ENCODE measurements at places on chromosomes 1 and 21. TPM values are rescaled to one million over a fixed set of nuclear protein-coding genes. Genes with fewer than 3 reads are reported as not detected.

The BECN2 gene
- total RNA-seq, result not detected

- DNase-seq, result no peak
Measured at GRCh38 chr21:36021251-36021837, 39.0 kb downstream of the SETD4 start.

DNA sequence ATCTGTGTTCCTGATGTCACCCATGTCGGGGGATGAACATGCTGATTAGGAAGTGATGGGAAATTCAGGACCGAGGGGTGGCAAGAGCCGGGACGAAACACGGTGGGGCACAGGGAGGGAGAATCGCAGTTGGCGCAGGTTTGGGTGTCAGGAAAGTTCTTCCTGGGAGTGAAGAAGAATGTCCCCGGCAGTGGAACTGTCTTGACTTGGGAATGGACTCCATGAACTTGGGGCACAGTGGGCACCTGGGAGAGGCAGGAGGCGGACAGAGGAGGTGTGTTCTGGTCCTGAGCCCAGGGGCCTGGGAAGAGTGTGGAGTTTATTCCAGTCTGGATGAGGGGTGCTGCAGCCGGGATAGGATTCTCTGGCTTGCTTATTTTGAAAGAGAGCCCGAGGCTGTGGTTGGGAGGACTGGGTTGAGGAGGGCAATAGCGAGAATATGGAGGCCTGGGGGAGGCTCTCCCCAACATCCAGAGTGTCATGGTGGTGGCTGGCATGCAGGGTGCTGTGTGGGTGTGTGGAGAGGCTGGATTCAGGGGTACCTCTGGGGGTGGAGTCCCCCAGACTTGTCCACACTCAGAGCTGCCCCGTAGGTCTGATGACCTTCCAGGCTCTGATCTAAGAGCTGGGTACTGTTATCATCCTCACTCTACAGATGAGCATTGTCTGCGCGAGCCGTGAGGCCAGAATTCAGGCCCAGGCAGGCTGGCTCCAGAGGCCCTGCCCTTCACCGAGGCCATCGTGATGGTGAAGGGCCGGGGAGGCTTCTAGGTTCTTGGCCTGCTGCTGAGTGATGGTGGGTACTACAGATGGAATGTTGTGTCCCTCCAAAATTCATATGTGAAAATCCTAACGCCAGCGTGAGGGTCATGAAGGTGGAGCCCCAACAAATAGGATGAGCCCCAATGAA is 274.5 kb upstream of the C1orf174 start:
- no peak for DNase-seq

The ARHGEF11 gene
- total RNA-seq, result 26.4 TPM

The KCNK1 gene
- total RNA-seq, result 1.9 TPM

DNA sequence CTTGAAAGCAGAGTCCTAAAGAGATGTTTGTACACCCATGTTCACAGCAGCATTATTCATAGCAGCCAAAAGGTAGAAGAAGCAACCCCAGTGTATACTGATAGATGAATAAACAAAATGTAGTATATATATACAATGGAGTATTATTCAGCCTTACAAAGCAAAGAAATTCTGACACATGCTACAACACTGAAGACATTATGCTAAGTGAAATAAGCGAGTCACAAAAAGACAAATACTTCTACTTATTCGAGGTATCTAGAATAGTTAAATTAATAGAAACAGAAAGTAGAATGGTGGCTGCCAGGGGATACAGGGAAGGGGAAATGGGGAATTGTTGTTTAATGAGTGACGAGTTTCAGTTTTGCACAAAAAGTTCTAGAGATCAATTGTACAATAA is 23.5 kb downstream of the COP1 start:
- DNase-seq, result no peak

GRCh38 chr1:106978477-106979322 is 77.8 kb upstream of the PRMT6 start:
- no peak for DNase-seq

- DNase-seq, result no peak
Measured at GRCh38 chr1:93620841-93621210, 60.8 kb downstream of the BCAR3 start.

- DNase-seq, result no peak
Measured at GRCh38 chr1:218939095-218939494, 234.6 kb upstream of the LYPLAL1 start.

DNA sequence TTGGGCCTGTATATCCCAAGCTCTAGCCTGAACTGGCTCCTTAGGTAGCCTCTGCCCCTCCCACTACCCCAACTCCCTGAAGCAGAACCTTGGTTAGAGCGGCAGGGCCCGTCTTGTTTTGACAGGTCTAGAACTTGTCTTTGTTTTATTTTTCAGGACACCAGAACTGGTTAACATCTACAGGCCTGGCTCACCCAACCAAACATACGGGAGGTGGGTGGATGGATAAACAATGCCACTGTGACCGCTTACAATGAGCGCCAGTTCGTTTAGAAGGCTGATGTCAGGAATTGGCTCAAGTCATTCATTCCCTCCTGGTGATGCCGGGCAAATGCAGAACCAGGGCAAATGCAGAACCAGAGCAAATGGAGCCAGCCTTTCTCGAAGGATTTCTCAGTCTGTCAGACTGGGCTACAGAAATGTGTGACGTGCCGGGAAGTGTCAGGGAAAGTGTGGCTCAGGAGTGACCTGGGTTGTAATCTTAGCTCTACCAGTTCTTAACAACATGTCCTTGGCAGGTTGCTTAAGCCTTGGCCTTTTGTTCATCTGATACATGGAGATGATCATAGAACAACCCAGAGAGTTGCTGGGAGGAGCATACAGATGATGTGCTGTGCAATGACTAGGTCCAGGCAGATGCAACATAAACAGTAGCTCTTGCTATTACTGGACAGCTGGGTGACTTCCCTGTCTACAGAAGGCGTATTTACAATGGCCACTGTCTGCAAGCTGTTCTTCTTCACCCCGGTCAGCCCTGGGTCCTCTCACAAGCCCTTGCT is 30.5 kb upstream of the BTG2 start:
- no peak for DNase-seq

The IFI44 gene
- total RNA-seq, result 16.4 TPM

DNA sequence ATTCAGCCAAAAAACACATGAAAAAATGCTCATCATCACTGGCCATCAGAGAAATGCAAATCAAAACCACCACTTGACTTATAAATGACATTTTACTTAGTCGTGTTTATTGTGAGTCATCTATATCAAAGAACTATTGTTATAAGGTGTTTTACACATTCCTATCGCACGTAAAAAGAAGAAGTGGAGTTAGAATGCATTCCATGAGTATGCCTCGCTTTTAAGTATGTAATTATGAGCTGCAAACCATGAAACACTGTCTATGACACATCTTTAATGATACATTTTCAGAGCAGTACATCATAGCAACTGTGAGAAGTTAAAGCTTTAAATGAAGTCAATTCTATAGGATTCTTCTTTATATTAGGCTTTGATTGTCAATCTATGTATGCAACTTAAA is 614.3 kb upstream of the ADAMTS5 start:
- no peak for DNase-seq

- no peak for DNase-seq
Measured at GRCh38 chr1:109309347-109309746, 2.5 kb upstream of the MYBPHL start.

DNA sequence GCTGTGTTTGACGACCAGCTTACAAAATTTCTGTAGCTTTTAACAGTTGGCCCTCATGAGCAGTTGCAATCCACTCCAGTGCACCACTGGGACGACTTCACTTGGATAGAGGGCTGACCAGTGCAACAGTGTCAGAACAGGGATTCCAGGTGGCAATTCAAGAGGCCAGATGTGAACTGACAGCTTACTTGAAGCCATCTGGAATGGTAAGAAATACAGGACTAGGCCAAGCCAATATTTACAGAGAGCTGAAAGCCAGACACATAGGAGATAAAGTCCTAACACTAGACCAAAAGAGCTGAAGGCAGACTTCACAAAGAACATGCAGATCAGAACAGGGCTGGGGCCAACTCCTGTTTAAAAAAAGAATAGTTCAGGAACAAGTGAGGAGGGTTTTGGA is 93.5 kb upstream of the NFIA start:
- DNase-seq, result no peak

The GPR52 gene
- total RNA-seq, result 2.6 TPM

GRCh38 chr1:109875874-109876273 is 34.8 kb upstream of the CSF1 start:
- no peak for DNase-seq

GRCh38 chr1:57800376-57800775 is 376.5 kb upstream of the DAB1 start:
- DNase-seq, result no peak

DNA sequence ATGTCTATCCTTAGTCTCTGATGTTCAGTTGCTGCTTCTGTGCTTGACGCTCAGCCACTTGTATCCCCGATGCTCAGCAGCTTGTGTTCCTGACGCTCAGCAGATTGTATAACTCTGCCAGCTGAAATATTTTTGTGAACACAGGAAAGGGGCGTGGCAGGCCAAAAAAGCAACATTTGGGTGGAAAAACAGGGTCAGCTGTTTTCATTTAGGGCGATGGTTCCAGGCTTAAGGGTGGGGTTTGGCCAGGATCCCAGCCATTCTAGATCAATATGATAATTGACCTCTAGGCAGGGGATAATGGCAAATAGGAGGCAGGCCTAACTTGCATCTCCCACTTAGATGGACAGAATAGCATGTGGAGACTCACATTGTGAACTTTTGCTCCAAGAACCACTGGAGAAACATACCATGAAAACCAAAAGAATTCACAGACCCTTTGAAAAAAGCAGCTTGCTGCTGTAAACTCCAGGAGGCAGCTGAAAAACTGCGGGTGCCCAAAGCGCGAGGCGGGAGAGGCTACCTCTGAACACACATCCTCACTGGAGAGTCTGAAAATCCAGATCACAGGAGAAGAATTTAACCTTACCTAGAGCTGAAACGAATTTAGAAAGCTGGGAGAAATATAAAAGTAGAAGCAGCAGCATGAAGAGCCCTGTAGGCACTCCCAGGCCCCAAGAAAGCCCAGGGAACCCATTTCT is 58.3 kb downstream of the ZNF648 start:
- DNase-seq, result no peak

- DNase-seq, result no peak
Measured at GRCh38 chr1:115865704-115866380, 24.9 kb upstream of the NHLH2 start.

The HTR6 gene
- not detected for total RNA-seq

DNA sequence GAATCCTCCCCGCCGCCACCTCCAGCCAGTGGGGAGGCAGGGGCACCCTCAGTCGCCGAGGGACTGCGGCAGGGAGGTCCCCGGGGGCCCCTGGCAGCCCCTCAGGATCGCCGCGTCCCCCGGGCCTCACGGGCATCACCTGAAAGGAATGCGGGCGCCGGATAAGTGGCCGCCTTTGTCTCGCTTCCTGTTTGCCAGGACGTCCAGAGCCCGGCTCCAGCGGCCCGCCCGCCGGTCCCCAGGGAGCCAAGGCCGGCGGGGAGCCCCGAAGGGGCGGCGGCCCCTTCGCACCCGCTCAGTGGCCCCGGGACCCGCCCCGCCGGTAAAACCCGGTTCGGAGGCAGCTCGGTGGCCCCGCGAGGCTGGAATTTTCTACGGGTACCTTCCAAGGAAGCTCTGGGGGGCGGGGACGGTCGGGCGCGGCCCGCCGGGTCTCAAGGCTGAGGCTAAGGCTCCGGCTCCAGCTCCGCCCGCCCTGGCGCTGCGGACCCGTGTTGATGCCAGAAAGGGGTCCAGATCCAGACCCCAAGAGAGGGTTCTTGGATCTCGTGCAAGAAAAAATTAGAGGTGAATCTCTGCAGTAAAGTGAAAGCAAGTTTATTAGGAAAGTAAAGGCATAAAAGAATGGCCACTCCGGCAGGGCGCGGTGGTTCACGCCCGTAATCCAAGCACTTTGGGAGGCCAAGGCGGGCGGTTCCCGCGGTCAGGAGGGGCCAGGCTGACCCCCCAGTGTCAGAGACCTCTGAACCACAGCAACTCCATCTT is 12.6 kb downstream of the TINAGL1 start:
- no peak for DNase-seq

The ESPN gene
- total RNA-seq, result not detected

The DNAJC28 gene
- 1.5 TPM for total RNA-seq

The CSF3R gene
- total RNA-seq, result 258 TPM

The SLAMF9 gene
- 7.2 TPM for total RNA-seq

DNA sequence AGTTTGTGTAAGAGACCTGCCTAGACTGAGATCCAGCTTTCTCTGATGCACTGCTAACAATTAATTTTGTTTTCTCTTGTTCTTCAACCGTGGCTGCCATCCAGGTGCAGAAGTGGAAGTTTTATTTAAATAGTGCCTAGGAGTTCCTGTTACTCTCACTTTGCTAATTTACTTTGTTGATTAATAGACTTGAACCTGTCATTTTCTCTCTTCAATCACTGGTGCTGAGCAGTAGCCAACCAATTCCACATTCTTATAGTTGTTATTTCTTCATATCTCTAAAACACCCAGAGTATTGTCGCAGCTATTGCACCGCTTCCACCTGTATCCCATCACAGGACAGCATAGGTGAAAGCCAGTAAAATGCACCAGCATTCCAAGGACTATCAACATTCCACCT is 157.2 kb downstream of the PDE4B start:
- DNase-seq, result no peak

Data from omental fat pad (tissue), 4 donors.